ENCODE measurements at places on chromosomes 5 and 9.

- DNase-seq = no peak
These were observed 65.8 kb downstream of the SPEF2 start for GRCh38 chr5:35683466-35683865.

DNA sequence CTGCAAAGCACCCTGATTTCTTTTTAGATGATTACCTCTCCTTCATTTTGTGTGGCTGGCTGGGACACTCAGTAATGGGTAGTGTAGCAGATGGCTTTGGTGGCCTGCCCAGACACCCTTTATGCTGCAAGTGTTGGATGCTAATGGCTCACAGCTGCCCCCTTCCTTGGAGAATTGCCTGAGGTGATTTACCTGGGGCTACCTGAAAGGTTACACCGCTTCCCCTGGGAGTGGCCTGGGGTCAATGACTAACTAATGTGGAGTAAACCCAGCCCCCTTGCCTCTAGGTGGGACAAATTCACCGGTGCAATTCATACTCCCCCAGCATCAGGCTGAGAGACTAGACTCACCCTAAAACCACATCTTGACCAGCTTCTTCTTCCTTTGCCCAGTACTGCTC, 23.5 kb upstream of the HAND1 start:
- DNase-seq = no peak

- no peak for DNase-seq
These were observed 106.1 kb downstream of the IRX1 start for GRCh38 chr5:3701694-3702093.

- DNase-seq = no peak
These were observed 104.2 kb upstream of the MVB12B start for GRCh38 chr9:126222363-126222834.

- DNase-seq = no peak
These were observed 10.1 kb upstream of the THG1L start for GRCh38 chr5:157721159-157721558.

- peak; percentile 66 for DNase-seq
These were observed 297.8 kb downstream of the CWC27 start for GRCh38 chr5:65066387-65067146.

DNA sequence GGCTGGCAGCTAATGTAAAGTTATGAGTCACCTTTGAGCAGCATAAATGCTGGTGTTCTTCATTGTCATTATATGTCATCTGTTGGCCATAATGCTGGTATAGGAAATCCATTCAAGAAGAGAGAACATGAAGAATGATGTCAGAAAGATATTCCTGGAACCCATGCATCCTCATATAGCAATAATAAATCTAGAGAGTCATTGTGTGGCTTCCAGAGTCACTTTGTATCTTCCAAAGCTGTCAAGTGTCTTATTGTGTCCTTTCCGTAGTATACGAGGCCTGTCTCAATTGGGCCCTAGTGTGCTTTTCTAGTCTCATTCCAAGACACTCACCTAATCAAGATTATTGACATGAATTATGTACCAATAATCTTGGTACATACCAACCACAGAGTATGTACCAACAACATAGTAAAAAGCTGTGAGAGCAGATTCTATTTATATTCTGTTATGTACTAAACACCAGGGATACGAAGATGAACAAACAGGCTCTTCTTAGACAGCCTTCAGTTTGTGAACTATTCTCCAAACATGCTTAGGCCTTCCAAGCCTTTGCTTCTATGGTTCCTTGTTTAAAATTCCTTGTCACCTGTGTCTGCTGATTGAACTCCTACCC, 110.1 kb downstream of the ERCC6L2 start:
- DNase-seq = no peak

DNA sequence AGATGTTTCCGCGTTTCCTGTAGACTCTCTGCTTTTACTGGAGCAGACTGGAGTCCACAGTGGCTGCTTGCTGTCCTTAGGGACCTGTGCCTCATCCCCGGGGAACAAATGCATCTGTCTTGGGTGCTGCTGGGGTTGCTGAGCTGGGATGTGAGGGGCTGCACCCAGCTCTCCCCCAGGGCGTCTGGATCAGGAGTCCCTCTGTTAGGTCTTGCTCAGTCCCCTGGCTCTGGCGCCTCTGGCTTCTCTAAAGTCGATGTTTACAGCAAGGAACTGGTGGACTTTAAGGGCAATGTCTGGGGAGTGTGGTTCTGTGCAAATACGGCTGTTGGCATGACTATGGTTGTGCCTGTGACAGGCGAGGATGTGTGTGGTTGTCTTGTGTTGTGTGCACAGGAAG, 91.4 kb downstream of the CACNA1B start:
- no peak for DNase-seq

- DNase-seq = no peak
These were observed 27.4 kb downstream of the BICD2 start for GRCh38 chr9:92737216-92737606.

DNA sequence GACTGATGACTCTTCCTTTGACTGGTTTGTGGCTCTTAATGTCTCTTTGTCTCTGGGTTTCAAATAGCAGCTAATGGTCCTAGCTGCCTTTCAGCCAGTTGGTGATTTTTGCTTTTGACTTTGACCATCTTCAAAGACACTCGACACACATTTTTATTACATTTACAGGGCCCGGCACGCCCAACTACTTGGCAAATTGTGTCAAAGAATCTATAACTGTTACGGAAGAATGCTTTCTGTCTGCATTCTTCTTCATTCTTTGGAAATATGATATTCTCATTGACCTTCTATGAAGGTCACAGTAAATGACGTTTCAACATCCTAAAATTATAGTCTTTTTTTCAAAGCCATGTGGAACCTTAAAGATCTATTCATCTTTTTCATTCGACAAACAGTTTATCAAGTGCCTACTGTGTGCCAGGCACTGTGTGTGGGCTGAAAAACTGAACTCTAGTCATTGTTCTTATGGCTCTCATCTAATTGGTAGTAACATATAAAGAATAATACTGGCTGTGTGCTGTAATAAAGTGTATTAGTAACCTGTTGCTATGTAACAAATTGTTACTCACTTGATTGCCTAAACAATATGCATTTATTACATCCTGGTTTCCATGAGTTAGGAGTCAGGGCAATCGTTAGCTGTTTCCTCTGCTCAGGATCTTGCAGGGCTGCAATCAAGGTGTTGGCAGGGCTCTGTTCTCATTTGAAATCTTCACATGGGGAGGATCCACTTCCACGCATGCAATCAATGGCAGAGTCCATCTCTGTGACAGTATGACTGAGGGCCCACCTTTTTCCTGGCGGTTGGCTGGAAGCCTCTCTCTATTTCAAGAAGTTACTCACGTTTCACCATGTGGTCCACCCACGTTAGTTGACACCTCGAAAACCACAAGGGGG, 7.0 kb upstream of the WHRN start:
- DNase-seq = no peak

DNA sequence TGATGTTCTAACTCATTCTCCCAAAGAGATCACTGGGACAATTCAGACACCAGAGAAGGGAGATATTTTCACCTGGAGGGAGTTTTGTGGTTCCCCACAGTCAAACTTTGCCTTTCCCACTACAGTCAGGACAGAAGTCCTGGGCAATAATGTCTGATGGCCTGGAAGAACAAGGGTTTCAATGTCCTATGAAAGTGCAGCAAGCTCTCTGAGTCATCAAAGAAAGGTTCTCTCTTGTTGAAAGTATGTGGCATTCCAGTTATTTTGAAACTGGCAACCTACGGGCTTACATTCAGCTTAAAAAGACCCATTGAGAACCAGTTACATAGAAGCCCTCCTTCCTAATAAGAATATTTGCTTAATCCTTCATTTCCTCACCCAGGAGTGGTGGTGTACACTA, 103.9 kb downstream of the INSYN2B start:
- DNase-seq = no peak

DNA sequence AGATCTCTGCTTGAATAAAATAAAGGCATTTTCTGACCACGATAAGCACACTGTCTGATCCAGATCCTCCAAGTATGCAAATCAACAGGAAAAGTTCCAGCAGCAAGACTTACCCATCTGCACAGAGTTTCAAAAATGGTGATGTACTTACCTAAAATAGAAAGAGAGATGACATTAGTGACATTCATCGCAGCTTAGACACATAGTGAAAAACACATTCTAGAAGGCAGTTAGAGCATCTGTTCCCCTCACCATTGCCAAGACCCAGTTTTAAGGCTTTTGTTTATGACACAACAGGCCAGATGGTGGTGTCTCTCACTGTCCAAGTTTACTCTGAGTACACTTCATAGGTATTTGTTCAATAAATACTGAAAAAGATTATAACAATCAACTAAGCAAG, 207.7 kb downstream of the PDE4D start:
- DNase-seq = peak; percentile 40

GRCh38 chr5:13994621-13995253, 50.2 kb upstream of the DNAH5 start:
- DNase-seq = peak; percentile 37

- DNase-seq = no peak
These were observed 42.7 kb downstream of the NDUFS4 start for GRCh38 chr5:53603009-53603687.

- DNase-seq = peak; percentile 98
These were observed 486.4 kb upstream of the ZNF608 start for GRCh38 chr5:125232779-125233230.

DNA sequence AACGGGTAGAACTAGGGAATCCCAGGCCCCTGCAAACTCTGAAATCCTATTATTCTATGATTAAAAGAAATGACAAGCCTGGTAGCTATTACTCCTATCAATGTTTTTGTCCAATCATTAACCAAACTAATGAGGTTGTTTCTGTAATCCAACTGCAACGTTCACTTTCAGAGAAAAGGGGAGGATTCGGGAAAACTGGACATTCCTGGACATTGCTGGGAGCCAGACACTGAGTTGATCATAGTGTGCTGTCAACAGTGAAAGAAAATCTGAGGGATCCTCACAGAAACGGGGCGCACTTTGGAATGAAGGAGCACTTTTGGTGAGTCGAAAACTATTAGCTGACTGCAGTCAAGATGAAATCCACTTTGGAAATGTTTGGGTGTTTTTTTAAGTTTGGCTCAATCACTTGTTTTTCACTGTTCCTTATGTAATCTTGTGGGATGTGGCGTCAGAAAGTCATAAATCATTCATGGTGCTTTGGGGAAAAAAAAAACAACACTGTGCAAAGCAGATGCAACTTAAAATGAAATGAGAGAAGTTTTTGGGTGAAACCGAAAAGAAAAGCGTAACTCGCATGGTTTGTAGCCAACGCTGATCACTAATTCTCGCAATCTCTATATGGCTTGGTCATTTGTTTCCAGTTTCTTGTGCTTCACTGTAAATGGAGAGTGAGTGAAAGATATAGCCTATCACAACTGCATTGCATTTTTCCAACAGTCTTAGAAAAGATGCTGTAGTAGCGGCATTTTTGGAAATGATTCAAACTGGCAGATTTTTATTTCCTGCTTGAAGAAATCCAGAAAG, 51.2 kb upstream of the ADRA1B start:
- DNase-seq = peak; percentile 87

- no peak for DNase-seq
These were observed 16.7 kb downstream of the ITGA1 start for GRCh38 chr5:52804387-52804791.

DNA sequence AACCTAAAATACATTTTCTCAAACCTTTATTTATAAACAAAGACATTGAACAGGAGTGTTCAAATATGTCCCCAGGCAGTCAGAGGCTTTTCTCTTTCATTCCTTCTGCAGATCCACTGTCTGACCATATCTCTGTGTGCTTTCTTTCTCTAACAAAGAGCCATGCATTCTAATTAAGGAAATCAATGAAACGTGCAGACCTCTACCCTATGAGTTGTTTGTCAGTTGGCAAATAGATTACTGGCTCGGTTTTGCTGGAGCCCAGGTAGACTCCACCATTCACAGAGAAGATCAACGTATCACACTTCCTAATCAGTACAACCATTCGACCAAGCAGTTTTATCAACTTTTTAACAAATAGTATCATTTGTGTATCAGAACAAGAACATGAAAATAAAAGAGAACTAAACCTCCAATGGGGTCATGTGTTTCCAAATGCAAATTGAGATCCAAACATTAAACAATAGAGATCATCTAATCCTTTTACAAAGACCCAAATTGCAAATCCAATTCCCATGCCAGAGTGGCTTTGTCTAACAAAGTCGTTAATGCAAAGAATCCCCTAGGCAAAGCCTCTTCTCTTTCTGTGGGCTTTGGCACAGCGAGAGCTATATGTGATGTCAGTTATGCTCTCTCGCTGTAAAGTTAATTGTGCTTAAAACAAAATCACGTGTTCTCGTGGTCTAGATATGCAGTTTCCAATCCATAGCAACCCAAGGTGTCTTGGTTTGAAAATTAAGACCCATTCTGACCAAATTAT, 16.8 kb downstream of the KLF4 start:
- DNase-seq = no peak

DNA sequence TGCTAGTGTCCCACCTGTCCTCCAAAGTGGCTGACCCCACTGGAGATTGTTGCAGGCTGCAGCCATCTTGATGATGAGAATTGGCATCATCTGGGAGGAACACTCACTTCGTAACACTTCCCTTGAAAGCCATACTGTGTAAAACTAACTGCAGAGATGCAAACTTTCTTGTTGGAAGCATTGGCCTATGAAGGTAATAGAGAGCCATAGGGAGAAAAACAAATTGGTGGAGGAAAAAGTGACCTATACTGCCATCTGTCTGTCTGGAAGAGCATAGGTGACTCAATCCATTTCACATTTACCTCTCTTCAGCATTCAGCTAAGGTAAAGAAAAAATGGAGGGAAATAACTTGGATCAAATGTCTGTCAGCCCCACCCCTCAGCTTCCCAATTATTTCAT, 473.4 kb downstream of the NTRK2 start:
- DNase-seq = peak; percentile 2

GRCh38 chr5:132267166-132267739, 9.8 kb downstream of the PDLIM4 start:
- no peak for DNase-seq
